CD4-positive, alpha-beta T cell treated with Interleukin-4 for 4 hours (primary cell): ENCODE measurements at places on chromosomes 2 and 18.

- DNase-seq = no peak
These were observed 15.4 kb downstream of the SLC35F5 start for GRCh38 chr2:113741091-113741490.

DNA sequence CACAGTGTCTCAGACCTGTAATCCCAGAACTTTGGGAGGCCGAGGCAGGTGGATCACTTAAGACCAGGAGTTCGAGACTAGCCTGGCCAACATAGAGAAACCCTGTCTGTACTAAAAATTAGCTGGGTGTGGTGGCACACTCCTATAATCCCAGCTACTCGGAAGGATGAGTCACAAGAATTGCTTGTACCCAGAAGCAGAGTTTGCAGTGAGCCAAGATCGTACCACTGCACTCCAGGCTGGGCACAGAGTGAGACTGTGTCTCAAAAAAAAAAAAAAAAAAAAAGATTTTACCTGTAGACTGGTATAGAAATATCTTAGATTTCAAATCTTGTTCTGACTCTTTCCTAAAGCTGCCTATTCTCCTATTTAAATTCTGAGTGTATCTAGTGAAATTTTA lies 7.2 kb upstream of the KLHL29 start:
- DNase-seq = no peak

DNA sequence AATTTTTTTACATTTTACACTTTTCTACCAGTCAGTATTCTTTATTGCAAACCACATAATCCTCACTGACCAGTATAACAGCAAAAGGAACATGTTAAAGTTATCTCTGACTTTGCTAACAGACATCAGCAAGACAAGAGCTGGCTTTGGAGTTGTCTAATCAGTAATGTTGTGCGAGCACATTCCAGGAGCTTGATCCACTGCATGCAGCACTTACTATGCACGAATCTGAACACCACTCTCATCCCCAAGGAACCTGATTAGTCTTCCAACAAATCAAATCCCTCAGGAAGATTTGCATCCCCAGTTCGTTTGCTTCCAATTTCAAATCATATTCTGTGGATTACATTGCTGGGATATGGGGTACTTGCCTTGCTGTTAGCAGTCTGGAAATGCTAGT lies 269.3 kb upstream of the EPC2 start:
- DNase-seq = no peak

DNA sequence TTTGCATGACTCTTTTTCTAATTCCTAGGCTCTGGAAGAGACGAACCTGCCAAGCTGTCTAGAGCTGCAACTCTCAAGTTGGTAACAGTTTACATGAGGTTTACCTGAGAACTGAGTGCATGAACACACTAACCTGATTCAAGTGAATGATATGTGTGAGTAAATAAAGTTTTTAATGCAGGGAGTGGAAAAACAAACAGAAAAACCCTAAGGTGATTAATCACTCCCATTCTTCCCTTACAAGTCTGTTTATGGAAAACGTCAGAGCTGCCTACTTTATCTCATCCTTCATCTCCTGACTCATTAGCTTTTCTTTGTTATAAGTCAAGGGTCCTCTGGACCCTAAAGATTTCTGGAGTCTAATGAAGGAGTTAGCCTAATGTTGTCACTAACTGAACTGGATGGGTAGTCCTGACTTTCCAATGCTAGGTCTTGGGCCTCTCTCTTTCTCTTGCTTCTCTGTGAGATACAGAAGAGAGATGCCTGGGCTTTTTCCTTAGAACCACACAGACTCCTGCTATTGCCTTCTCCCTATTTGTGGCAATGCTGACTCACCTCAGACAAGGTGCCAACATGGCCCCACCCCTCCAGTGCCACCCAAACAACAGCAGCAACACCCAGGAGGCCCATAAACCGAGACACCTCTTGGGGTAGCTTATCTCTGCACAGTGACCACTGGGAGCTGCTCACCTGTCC lies 952.4 kb downstream of the EPHA4 start:
- no peak for DNase-seq

DNA sequence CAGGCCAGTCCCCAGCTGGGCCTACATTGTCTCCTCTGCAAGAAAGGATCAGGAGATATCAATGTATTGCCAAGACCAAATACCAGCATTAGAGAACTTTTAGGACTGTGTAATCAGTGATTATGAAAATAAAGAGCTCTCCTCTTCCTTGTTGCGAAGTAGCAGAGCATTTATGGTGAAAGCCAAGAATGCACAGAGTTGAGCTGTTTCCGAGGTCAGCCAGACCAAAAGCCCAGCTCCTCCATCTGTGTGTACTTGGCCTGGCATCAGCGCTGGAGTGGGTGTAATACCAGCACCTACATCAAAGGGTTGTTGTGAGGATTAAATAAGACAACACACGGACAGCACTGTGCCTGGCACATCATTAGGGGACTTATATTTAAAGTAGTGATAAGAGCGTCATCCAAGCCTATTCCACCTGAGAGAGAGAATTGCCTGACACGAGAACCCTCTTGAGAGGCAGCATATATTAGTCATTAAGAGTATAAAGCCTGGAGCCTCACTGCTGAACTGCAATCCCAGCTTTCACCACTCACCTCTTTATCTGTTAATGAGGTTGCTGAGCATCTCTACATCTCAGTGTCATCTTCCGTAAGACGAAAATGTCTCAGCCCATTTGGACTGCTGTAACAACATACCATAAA lies 7.4 kb upstream of the SLC16A14 start:
- DNase-seq = no peak

DNA sequence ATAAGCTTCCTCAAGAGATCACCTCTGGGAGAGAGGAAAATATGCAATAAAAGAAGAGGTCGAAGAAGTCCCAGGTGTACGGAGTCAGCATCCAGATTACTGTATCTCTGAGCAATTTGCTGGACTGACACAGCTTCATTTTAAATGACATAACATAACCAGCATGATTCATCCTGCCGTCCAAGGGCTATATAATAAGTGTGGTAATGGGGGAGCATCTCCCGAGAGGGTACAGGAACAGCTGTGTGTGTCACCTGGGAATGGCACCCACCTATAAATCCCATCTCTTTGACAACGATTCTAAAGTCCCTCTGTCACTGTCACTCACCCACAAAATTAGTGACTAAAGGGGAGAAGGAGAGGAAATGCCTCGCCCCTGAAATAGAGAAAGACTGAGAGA lies 19.3 kb upstream of the FZD7 start:
- DNase-seq = no peak

- no peak for DNase-seq
These were observed 169.8 kb upstream of the PKDCC start for GRCh38 chr2:41878056-41878455.

DNA sequence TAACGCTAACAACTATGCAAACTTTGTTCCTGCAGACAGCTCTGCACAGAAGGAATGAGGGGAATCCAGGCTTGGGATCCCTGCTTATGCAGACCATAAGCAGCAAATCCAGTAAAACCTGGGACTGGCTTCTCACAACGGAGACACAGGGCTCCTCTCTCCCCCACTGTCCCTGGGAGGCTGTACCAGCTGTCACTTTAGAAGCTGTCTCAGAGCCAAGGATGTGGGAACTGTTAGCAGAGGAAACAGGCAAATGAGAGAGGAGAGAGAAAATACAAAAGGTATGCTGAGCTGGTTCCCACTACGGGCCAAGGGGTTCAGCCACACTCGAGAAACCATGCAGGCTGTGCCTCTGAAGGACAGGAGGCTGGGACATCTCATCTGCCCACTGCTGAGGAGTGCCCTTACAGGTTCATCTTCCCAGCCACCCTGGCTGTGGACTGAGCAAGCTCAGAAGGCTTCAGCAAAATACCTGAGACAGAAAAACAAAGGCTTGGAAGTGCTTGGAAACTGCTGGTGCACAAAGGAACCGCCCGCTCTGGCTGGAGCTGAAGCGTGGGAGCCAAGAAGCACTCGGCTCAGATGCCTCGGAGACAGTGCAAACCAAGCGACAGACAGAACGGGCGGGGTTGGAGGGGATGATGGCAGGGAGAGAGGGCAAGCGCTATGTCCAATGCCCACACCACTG lies 72.5 kb downstream of the FAM210A start:
- DNase-seq = no peak

- no peak for DNase-seq
These were observed 19.5 kb downstream of the ANKRD30B start for GRCh38 chr18:14767474-14767873.

DNA sequence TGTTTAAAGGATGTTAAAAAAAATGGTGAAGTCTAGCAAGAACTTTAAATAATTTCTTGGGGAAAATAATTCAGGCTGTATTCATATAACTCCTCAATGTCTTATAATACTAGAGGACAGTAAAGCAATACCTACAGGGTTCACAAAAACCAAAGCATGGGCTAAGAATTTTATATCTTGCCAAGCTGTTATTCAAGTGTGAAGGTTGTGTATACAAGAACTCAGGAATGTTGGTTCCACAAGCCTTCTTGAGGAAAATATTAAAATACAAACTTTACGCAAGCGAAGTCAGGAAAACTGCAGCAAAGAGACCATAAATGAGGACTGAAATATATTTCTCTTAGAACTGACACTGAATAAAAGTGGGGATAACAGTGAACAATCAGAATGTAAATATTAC lies 76.1 kb upstream of the DNAJC10 start:
- DNase-seq = no peak

DNA sequence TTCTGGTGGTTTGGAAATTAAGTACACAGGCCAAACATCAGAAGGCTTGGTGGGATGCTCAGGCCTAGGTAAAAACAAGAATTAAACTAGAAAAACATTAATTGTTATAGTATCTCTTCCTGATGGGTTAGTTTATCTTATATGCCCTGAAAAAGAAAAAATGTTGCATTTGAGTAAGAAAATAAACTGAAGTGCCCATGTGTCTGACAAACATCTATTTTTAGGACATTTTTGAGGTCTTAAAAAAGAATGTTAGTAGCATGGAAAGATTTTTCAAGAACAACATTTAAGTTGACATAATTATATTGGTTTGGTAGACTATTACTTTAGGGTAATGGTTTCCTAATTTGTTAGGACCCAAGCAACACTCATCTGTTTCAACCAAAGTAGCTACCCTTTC lies 140.1 kb upstream of the RND3 start:
- DNase-seq = no peak

DNA sequence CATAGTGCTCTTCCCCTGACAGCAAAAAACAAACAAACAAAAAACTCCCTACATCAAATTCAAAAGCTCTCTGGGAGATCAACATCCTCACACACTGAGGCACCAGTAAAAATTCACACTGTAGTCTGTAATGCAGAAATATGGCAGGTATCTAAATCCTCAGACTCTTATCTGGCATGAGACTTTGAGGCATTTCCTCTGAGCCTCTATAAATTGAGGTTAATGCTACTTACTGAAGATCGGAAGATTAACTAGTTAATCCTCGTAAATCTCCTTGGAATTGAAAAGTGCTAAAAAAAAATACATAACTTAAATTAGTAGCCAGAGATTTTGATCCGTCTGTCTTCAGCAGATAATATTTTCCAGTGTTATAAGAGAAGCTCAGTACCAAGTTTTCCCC lies 65.0 kb downstream of the AP1S3 start:
- DNase-seq = no peak

DNA sequence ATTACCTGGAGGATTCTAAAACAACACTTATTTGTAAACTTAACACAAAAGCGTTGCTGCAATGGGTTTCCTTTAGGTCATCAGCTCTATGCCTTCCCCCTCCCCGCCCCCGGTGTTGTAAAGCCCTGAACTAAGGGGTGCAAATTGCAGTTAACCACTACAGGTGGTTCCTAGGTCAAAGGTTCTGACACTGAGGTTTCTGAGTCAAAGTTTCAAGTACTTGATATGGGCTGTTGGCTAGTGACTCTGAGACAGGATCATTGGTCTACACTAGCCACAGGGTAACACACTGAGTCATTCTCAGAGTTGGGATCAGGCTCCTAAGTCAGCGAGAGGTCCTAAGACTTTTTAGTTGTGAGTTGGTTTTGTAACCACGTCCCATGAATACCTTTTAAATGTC lies 15.4 kb downstream of the IL1B start:
- DNase-seq = no peak

- DNase-seq = no peak
These were observed 32.0 kb upstream of the CAB39 start for GRCh38 chr2:230680463-230681170.

DNA sequence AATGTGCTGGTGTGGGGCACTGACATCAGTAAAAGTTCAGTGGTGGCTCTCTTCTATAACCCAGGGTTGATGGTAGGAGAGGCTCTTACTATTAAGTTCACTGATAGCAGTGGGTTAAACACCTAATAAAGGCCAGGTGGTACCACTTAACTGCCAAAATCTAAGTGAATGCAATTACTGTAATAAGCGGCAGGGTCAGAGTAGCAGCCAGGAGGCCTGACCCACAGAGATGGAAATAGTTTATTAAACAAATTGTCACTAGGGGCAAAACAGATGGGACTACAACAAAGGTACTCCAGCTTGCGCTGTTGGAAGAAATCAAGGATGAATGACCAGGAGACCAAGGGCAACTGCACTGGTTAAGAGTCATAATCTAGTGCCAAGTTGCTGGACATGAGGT lies 26.6 kb downstream of the ZSWIM2 start:
- no peak for DNase-seq

DNA sequence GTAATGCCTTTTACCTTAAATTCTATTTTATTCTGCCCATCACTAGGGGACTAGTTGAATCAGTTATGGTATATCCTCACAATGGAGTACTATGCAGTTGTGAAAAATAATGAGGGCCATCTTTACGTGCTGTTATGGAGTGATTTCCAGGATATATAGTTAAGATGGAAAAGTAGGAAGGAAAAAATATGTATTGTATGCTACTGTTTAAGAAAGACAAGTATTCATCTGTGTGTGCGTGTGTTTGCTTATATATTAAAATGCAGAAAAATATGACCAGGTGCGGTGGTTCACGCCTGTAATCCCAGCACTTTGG lies 32.5 kb upstream of the MRPL33 start:
- DNase-seq = no peak
